NCI-H1092 (cell line): ENCODE measurements at places on chromosomes 16 and 17.
A peak's percentile ranks its signal among the peaks of the same experiment; 100 is the strongest.

DNA sequence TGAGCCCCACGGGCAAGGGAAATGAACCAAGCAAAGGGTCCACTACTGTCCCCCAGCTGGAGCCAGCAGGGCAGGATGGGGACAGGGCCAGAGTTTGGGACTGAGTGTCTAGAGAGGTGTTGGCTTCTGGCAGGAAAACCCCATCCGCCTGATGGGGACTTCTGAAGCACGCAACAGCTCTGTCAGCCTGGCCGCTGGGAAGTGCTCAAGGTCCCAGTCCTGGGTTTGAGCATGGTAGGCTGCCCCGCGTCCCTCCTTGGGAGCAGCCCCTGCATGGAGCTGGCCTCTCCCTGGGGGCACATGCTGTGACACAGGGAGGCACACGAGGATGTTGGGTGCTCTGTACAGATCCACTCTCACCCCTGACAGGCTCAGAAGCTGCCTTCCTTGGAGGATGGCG is 14.6 kb downstream of the ACE start:
- DNase-seq, result no peak

DNA sequence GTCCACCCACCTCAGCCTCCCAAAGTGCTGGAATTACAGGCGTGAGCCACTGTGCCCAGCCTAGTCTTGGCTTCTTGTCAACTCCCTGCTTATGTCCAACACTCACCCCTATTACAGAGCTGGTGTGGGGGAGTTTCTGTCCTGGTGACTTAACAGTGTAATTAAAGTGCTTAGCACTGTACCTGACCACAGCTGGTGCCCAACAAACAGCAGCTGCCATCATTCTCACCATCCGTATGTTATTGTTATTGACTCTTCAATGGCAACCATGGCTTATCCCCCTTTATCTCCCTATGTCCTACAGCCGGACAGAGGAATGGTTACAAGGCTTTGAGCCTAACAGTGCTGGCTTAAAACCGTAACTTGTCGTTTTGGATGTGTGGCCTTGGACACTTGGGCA is 17.0 kb upstream of the BRCA1 start:
- no peak for DNase-seq

GRCh38 chr17:63633742-63634141 is 11.5 kb downstream of the MAP3K3 start:
- DNase-seq, result no peak

DNA sequence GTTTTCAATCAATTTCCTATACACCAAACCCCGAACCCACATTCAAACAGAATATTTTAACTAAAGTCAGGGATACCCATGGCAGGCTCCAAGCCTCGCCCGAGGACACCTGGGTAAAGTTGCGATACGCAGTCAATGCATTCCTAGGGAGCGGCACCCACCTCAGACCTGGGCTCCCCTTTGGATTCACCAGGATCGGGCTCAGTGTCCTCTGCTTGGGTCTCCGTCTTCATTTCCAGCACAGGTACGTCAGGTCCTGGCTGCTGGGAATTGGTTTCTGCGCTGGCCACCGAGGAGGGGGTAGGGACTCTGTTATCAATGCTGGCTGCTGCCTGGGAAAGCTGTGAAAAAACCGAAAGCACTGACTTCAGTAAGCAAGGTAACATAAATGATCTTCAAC is 51.7 kb upstream of the TRAP1 start:
- no peak for DNase-seq

GRCh38 chr17:14373614-14374259 is 72.9 kb downstream of the HS3ST3B1 start:
- DNase-seq, result no peak

GRCh38 chr17:49514071-49514721 is 19.1 kb downstream of the NGFR start:
- DNase-seq, result no peak

DNA sequence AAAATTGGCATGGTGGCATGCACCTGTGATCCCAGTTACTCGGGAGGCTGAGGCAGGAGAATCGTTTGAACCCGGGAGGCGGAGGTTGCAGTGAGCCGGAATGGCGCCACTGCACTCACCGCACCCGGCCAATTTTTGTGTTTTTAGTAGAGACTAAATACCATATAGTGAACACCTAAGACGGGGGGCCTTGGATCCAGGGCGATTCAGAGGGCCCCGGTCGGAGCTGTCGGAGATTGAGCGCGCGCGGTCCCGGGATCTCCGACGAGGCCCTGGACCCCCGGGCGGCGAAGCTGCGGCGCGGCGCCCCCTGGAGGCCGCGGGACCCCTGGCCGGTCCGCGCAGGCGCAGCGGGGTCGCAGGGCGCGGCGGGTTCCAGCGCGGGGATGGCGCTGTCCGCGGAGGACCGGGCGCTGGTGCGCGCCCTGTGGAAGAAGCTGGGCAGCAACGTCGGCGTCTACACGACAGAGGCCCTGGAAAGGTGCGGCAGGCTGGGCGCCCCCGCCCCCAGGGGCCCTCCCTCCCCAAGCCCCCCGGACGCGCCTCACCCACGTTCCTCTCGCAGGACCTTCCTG is at the start of gene HBQ1:
HBQ1 (plus strand) TSS at position 359 of the 575 bp plus-strand sequence; CDS start at position 387, 28 bp downstream.
- DNase-seq, result peak; percentile 35

- peak; percentile 58 for DNase-seq
Observed at GRCh38 chr16:75471723-75472633, 7.5 kb upstream of the TMEM170A start.

GRCh38 chr17:74742153-74742515 is 5.1 kb downstream of the RAB37 start:
- no peak for DNase-seq

- no peak for DNase-seq
Observed at GRCh38 chr17:81332914-81333528, 37.9 kb upstream of the SLC38A10 start.

DNA sequence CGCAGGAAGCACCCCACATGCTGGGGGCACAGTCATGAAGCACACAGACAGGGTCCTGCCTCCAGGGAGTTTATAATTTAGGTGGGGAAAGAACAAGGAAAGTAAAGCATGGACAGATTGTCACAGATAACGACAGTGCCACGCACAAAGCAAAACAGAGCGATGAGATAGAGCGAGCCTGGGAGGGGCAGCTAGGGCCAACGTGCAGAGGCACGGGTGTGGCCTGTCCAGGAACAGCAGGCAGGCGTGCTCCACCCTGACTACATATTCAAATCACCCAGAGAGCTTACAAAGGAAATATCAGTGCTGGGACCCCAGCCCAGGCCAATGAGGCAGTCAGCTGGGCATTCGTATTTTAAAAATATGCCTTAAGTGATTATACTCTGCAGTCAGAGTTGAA is 16.8 kb downstream of the LGALS9 start:
- no peak for DNase-seq

- no peak for DNase-seq
Observed at GRCh38 chr17:80861892-80862291, 129.7 kb upstream of the CHMP6 start.

DNA sequence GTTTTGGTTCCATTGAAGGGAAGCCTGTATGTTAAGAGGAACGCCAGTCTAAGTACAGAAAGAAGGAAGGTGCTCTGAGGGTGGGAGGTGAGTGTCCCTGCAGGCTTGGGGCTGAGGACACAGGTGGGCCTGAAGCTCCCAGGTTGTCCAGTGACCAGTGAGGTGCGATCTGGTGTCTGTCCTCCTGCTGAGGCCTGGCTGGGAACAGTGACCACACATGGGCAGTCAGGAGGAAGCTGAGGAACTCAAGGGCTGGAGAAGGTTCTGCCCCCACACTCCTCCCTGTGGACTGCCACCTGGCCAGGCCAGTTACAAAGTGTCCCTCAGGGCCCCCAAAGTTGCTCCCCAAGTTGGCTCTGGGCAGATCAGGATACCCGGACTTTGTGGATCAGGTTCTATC is 102.1 kb downstream of the N4BP1 start:
- DNase-seq, result no peak

DNA sequence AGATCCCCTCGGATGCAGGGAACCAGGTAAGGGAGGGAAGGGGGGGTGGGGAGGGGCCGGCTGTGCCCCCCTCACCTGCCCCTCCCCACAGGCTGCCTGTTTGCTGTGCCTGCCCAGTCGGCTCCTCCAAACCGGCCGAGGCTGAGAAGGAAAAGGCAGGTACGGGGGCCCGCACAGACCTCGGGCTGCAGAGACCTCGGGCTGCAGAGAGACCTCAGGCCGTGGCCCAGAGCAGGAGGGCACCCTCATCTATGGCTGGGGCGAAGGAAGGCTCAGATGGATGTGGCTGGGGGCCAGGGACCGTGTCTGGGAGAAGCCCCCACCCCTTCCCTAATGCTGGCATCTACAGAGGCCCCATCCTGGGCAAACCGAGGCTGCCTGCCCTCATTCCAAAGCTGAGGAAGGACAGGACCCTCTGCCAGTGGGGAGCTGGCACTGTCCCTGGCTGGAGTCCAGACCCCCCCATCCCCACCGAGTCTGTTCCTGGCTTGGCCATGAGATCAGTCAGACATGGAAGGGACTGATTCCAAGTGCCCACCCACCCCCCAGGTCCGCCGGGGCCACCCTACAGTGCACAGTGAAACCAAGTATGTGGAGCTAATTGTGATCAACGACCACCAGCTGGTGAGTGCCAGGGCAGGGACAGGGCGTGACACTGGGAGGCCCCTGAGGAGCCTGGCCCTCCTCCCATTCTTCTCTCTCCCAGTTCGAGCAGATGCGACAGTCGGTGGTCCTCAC is 13.7 kb downstream of the ADAM11 start:
- DNase-seq, result no peak

DNA sequence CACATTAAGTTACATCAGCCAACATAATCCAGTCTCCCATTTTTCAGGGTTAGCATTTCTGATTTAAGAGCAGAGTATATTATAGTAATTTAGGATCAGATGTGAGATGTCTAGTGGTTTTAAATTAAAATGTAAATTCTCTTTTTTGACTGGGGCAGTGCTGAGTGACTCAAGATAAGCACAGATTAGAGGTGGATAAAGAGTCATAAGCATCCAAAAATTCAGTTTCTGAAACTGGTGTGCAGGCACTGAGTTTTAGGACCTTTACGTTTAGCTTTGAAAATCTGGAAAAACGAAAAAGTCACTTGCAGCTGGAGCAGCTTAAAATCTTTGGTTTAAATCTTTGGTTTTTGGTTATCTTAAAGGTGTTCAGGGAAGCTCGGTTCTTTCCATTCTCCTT is 190.7 kb downstream of the FTO start:
- no peak for DNase-seq

GRCh38 chr17:38715216-38715943 is 10.3 kb downstream of the MLLT6 start:
- DNase-seq, result no peak

- no peak for DNase-seq
Observed at GRCh38 chr16:4749700-4750257, 15.4 kb downstream of the DNAAF8 start.

DNA sequence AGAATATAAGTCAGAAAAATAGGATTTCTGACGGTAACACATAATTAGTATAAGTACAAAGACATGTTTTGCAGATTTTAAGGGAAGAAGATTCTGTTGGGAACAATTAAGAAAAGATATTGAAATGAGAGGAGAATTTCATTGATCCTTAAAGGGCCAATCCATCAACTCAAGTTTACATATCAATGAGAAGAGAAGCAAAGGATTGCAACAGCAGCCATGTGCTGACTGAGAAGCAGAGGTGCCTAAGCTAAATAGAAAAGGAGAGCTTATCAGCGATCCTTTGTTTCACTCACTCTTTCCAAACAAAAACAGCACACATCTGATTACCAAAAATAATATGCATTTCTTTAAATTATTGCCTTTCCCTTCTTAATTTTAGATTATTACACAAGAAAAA is 94.6 kb downstream of the ITFG1 start:
- no peak for DNase-seq

DNA sequence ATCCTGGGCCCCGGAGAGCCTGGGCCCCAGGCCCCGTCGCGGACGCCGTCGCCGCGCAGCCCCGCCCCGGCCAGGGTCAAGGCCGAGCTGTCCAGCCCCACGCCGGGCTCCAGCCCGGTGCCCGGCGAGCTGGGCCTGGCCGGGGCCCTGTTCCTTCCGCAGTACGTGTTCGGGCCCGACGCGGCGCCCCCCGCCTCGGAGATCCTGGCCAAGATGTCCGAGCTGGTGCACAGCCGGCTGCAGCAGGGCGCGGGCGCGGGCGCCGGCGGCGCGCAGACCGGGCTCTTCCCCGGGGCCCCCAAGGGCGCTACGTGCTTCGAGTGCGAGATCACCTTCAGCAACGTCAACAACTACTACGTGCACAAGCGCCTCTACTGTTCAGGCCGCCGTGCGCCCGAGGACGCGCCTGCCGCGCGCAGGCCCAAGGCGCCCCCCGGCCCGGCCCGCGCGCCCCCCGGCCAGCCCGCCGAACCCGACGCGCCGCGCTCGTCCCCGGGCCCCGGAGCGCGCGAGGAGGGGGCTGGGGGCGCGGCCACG is 36.8 kb upstream of the ZC3H18 start:
- no peak for DNase-seq

- DNase-seq, result no peak
Observed at GRCh38 chr17:82101767-82102679, 4.0 kb upstream of the FASN start.

DNA sequence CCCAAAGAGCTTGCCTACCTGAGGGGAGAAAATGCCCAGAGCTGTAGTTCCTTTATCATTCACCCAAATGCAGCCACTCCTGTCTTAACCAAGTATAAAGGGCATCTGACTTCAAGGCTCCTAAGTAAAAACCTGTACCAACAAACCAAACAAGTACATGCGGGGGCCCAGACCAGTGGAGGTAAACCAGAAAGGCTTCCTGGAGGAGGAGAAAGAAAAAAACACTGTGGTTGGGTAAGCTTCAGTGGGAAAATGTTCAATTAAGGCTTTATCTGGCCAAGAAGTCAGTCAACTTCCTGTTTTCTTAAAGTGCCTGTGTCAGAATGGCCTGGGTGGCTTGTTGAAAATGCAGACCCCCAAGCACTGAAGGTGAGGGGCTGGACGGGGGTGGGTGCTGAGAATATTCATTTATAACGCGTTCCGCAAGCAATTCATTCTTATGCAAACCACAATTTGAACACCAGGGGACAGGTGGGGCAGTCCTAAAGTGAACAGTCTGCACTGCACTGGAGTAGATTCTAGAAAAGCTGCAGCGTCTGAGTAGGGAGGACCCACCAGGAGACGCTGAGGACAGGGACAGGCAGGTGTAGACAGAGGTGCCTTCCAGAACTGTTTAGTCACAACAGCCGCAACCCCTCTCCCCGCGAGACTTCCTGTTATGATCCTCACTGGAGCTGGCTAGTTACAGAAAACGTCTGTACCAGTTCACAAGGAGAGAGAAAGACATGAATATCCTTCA is 467.1 kb downstream of the SOX9 start:
- DNase-seq, result no peak

- DNase-seq, result no peak
Observed at GRCh38 chr17:17590141-17590751, 1.3 kb downstream of the PEMT start.

DNA sequence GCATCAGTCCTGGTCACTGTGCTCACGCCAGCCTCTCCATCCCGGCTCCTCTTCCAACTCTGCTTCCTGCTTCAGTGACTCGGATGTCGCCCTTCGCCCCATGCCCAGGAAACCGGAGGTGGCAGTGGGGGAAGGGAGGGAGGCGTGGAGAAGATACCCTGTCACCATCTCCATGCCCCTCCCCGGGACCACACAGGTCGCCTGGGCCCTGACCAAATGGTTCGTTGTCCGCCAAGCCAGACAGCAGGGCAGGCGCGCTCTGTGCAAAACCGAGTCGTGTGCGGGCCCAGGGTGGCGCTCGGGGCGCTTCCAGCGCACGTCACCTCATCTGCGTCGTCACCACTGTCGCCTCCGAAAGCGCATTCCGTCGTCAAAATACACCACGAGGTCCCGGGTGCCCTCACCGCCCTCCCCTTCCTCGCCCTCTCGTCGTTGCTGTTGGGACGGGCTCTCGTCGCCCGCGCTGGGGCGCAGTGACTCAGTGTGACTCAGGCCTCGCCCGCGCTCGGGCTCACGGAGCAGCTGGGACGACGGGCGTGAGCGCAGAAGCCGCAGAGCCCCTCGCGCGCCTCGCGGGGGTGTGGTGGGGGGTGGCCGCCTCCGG is 39.2 kb downstream of the ZNF778 start:
- peak; percentile 33 for DNase-seq

GRCh38 chr17:19401321-19402010 is 9.6 kb upstream of the RNF112 start:
- no peak for DNase-seq
